ENCODE measurements at places on chromosomes 16 and 17.
A peak's percentile ranks its signal among the peaks of the same experiment; 100 is the strongest.

GRCh38 chr17:77427391-77427991 is 286.7 kb downstream of the SEC14L1 start:
- no peak for DNase-seq

GRCh38 chr17:17913695-17914332 is 58.4 kb downstream of the TOM1L2 start:
- peak; percentile 28 for DNase-seq

- no peak for DNase-seq
These were observed 10.2 kb upstream of the SEC14L5 start for GRCh38 chr16:4947722-4948503.

DNA sequence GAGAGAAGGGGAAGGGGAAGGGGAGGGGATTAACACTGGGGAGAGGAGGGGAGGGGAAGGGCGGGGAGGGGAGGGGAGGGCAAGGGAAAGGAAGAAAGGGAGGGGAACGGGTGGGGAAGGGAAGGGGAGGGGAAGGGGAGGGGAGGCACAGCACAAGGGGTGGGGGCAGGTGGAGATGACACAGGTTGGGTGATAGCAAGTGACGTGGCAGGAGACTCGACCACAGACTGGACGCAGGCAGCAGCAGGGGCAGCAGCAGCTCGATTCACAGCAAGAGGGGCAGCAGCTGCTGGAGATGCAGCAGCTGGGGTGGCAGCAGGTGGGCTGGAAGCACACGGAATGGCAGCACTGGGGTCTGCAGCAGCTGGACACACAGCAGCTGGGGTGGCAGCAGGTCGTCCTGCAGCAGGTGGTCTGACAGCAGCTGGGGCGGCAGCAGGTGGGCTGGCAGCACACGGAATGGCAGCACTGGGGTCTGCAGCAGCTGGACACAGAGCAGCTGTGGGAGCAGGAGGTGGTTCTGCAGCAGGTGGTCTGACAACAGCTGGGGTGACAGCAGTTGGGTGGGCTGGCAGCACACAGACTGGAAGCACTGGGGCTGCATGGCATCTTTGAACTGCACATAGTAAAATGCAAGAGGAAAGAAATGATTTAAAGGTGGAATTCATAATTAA is at the start of gene KRTAP4-16:
KRTAP4-16 (minus strand) TSS at position 624 of the 674 bp plus-strand sequence; CDS start at position 624, 0 bp downstream.
- DNase-seq = no peak

DNA sequence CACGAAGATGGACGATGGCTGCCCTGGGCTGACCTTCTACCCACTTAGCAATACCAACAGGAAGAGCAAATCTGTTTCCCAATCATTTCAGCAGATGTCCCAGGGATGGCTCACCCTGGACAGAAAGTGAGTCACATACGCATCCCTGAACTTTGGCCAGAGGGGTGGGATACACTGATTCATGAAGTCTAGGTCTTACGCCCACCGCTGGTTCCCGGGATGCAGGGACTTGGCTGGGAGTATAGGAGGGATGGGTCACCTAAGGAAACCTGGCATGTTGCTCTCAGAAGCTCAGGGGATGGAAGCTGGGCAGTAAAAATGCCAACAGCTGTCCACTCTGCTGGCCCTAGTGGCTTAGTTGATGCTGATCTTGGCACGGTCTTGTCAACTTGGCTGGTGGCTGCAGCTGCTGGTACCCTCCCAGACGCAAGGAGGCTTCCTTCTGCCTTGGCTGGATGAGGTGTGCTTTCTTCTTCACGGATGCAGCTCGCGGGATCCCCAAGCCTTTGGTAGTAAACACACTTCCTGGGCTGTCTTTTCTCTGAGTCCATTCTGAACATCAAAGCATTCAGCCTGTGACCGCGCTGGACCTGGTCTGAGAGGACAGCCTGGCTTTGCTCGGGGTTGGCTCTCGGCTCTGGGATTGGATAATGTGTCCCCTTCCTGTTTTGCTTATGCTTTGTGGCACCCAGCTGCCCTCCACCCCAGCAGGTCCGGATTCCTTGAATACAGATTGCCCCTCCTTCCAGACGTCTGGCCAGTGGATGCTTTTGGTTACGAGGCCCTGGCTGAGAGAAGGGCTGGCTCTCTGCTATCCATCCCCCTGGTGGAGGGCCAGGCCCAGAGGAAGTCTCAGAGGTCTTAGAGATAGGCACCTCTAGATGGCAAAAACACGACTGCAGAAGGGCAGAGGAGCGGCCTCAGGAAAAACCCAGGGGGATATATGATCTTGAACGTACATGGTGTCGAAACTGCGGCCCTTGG is 71.5 kb downstream of the RAP1GAP2 start:
- DNase-seq = no peak

DNA sequence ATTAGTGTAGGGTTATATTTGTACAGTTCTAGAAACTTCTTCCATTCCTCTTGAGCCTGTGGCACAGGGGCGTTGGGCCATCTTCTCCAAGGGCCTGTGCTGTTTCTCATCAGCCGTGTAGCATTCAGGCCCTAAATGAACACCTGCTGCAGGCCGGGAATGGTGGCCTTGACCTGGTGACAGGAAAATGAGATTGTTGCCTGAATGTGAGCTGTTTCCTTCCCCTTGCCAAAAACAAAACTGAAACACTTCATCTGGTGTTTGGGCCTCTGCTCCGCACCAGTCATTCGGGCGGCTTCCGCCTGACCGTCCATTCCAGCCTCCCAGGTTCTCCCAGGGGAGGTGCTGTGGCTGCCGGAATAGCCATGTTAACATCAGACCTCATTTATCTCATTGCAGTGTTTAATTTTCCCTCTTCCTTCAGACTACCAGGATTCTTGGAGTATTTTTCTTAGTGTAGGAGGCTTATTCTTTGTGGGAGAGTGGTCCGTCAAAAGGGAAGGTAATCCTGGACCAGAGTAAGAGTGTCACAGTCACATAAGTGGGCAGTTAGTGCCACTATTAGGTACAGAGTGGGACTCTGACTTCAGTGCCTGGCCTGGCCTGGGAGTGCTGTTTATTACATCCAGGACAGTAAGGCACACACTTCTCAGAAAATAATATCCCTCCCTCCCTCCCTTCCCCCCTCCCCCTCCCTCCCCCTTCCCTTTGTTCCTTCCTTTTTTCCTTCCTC is 61.9 kb downstream of the WWP2 start:
- peak; percentile 20 for DNase-seq

DNA sequence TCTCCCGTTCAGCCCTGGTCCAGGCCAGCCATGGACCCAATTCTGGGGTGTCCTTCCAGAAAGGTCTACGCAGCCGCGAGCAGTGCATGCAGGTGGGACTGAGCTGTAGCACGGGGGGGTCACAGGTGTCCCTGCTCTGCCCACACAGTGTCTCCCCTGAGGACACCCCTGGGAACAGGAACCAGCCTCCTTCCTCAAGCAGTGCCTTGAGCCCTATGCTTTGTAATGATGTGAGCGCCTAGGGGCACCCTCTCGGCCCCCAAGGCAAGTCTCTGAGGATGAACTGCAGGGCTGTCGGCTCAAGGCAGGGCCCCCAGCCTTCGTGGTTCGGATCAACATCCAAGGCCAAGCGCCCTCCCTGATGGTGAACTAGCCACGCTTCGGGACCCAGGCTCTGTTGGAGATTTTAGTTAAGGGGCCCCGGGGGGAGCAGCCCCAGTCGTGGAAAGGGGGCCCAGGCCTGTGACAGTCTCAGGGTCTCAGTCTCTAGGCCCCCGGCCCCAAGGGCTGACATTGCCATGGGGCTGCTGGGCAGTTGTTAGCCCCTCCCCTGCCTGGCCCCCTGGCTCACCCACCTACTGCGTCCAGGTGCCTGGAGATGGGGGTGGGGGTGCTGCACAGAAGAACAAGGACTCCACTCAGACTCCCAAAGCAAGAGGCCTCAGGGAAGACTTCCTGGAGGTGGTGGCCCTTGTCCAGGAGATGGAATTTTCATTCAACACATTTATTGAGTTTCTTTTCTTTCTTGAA is 2.3 kb downstream of the IL17C start:
- DNase-seq = no peak

- no peak for DNase-seq
These were observed 8.3 kb downstream of the PIPOX start for GRCh38 chr17:29051194-29051593.

DNA sequence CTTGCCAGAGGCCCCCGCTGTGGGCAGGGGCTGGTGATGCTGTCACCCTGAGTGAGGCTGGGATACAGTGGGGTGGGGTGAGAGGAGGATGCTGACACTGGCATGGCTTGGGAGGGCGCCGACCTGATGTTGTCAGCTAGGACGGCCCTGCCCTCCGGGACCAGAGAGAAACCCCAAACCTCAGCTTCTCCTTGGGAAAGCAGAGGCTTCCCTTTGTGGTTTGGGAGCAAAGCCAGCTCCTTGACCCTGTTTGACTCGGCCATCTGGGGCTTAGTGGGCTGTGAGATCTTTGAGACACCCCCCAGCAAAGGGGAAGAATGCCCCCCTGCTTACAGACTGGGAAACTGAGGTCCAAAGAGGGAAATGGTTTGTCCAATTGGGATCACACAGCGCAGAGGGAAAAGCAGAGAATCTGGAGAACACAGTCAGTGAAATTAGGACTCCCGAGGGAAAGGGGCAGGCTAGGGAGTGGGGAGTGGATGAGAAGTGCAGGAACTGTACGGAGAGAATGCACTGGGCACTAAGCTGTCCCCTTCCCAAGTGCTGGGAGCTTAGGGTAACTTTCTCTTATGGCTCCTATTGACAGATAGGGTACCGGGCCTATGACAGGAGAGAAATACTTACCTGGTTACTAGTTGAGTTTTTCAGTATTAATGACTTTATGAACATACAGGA is 40.7 kb upstream of the DLX4 start:
- DNase-seq = no peak

DNA sequence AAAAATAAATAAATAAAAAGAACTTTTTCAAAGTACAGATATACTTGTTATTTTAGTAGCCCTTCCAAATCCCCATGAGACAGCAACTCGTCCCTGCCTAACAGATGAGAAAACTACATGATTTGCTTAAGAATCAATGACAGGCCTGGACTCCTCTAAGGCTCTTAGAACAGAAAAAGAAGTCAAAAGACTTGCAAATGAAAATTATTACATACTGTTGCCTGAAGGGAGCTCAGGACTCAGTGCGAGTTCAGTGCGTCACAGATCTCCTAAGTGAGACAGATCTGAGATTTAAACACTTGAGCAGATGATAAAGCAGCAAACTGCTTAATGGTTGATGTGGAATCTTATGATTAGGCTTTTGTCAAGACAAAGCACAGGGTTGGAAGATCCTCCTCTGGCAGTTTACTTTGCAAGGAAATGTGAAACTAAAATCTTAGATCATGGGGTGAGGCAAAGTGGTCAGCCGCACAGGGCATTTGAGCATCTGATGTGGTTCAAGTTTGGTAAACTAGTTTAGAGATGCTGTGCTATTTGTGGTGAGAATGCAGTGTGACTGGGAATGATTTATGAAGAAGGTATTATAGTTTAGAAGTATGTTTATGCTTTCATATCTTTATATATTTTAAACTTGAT is 138.1 kb downstream of the TRIM37 start:
- DNase-seq = no peak

GRCh38 chr16:48972236-48972635 is 309.4 kb downstream of the CBLN1 start:
- no peak for DNase-seq

DNA sequence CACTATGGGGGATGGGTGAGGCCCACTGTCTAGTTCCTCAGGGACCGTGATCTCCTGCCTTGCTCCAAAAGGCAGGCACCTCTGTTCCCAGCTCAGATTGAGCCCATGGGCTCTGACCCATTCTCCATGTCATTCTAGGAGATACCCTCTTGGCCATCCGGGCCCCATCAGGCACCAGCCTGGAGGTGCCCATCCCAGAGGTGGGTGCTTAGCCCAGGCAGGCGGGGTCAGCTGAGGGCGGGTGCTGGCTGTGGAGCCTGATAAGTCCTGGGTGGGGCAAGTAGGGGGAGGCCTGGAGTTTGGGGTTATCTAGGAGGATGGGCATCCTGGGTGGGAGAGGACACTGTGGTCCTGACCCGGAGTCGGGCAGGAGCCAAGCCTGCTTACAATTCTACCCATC is 2.3 kb downstream of the E2F4 start:
- no peak for DNase-seq

DNA sequence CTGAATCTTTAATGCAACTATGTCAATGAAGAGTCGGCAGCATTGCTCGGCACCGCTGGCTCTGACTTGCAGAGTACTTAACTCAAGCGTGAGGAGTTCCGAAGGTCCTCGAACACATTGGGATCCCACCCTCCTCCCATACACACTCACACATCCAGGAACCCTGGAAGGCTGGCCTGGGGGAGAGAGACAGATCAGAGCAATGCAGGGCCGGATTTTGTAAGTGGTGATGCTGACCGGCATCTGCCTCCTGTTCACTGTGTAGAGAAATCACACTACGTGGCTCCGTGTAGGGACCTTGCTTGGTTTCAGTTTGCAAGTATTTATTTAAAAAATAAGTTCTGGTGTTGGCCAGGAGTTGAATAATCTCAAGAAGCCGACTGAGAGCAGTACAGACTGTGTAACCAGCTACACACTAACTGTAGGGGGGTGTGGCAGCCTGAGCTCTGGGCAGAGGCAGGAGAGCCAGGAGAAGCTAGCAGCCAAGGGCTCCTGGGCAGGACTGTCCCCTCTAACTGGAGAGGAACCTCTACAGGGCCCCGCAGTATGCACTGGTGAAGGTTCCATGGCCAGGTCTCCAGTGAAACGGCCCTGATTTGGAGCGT is 190.2 kb upstream of the TNRC6C start:
- DNase-seq = no peak

DNA sequence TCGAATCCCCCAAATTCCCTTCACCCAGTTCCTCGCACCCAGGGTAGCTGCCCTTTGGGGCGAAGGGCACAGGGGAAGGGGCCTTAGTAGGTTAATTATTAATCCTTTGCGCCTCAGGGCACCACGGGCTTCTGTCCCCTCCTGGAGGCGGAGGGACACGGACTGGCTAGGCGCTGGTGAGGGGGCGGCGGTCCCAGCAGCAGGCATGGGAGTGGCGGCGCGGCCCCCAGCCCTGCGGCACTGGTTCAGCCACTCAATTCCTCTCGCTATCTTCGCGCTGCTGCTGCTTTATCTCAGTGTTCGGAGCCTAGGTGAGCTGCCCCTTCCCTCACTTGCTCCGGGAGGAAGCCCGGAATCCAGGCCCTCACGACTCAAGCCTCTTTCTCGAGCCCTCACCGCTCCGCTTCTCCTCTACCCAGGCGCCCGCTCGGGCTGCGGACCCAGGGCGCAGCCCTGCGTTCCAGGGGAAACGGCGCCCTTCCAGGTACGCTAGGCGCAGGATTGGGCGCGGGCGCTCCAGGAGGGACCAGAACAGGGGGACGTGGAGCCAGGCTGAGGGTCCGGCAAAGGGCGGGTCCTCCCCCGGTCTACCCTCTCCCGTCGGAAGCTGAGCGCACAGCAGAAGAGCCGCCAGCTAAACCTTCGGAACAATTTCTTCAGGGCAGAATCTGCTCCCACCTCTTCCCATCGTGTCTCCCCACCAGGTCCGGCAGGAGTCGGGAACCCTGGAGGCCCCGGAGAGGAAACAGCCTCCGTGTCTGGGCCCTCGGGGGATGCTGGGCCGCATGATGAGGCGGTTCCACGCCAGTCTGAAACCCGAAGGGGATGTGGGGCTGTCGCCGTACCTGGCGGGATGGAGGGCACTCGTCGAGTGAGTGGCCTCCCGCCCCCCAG is at the start of gene GLTPD2:
GLTPD2 (plus strand) TSS at position 158 of the 894 bp plus-strand sequence; CDS start at position 206, 48 bp downstream.
- DNase-seq = no peak

GRCh38 chr17:50172130-50172529 is 6.3 kb downstream of the SGCA start:
- DNase-seq = no peak

All from tibial nerve (tissue), 4 donors.